ENCODE measurements at places on chromosomes 12 and 14.
A peak's percentile ranks its signal among the peaks of the same experiment; 100 is the strongest.

- no peak for DNase-seq
Measured at GRCh38 chr12:131927110-131928079, 1.7 kb upstream of the PUS1 start.

DNA sequence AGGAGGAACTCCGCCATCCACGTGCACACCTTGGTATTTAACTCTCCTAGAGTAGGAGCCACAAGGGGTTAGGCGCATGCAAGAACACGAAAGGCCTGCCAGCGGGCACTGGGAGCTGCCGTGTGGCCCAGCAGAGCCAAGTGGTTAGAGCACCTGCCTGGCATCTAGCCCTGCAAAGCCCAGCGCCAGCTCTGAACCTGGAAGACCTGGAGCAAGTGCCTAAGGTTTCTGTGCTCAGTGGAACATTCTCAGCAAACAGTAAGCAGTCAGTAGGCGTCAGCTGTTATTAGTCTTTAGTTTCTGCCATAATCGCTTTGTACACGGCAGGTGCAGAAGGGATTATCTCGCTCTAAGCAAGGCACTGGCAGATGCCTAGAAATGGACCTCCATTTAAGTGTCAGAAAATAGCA is 55.4 kb downstream of the SETD3 start:
- DNase-seq: no peak

DNA sequence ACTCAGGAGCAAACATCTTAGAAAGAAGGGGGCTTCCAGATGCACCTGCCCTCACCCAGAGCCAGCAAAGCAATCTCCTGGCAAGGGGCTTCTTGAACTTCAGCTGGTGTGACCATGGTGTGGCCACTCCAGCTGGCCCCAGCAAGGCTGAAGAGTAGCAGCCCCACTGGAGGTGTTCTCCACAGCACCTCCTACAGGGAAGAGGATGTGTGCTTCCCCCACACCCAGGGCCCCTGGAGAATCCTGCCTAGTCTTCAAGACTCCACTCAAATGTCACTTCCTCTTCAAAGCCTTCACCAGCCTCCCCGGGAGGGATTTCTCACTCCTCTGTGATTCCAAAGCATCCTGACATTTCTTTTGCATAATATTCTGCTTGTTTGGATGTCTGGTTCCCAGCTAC is 8.5 kb downstream of the RAB15 start:
- no peak for DNase-seq

GRCh38 chr12:66495709-66496108 is 183.2 kb downstream of the GRIP1 start:
- DNase-seq: no peak

DNA sequence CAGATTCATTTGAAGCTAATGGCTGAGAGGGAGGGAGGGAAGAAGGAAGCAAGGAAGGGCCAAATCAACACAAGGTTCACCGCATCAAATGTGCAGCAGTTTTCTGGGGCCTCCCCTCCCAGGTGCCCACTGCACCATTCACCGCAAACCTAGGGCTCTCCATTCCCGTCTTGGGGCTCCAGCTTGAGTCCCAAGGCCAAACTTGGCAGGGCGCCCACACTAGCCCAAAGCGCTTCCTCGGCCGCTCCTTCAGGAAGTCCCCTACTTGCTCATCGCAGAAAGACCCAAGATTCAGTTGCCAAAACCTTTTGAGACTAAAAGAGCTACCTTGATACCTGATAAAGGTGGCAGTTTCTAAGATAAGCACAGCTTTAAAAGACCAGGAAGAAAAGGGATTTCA is 140.5 kb upstream of the FKBP4 start:
- DNase-seq: no peak

- no peak for DNase-seq
Measured at GRCh38 chr14:73097421-73097820, 38.9 kb upstream of the PSEN1 start.

- DNase-seq: peak; percentile 74
Measured at GRCh38 chr14:49586673-49587460, 687 bp upstream of the RPS29 start.

DNA sequence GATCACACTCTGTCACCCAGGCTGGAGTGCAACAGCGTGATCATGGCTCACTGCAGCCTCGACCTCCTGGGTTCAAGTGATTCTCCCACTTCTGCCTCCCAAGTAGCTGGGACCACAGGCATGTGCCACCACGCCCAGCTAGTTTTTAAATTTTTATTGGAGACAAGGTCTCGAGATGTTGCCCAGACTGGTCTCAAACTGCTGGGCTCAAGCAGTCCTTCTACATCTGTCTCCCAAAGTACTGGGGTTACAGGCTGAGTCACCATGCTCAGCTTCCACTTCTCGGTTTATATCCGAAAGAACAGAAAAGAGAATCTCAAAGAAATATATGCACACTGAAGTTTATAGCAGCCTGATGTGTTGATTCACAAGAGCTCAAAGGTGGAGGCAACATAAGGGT is 107.5 kb downstream of the SCARB1 start:
- no peak for DNase-seq

DNA sequence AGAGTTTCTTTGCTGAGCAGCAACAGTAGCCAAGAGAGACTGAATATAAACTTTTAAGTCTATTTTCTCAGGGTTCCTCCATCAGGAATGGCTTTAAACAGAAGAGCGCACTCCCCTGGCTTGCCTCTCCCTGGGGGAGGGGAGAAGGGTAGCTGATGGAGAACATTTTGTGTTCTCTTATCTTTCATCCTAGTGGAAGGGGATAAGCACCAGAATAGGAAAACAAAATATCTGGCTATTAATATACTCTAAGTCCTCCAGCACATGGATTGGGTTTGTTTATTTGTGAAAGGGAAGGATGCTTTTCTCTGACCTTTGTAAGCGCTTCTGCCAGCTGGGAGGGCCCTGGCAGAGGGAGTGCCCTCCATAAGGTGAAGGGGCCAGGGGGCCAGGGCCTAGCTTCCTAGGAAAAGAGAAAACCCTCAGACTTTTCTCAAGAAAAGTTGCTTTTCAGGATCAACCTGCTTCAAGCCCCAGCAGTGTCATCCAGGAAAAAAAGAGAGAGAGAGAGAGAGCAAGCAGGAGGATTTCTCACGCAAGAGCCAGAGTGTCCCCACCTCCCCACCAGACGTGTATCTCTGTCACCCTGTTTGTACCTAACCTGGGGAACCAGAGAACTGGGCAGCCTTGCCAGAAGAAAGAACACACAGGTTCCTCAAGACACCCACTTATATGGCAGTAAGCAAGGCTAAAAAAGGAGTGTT is 34.3 kb upstream of the ATP2A2 start:
- no peak for DNase-seq

DNA sequence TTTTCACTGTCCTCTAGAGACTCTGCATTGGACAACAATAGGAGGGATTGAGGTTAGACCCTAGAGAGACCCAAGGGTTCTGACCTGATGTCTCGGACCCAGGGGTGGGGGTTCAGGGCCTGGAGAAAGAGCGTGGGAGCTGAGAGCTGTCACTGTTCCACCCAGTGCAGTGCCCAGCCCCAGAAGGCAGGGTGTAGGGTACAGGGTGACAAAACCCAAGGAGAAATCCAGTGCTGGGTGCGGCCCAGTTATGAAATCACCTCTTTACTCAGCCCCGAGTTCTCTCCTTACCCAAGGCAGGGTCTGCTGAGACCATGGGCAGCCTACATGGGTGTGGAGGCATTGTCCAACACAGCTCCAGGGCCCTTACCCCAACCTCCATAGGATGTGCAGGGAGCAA is 2.6 kb downstream of the AQP2 start:
- DNase-seq: no peak

- DNase-seq: no peak
Measured at GRCh38 chr12:43009846-43010240, 420.3 kb upstream of the PRICKLE1 start.

Measured in fibroblast of skin of left biceps (primary cell).